ENCODE measurements at places on chromosomes 6 and 20.

DNA sequence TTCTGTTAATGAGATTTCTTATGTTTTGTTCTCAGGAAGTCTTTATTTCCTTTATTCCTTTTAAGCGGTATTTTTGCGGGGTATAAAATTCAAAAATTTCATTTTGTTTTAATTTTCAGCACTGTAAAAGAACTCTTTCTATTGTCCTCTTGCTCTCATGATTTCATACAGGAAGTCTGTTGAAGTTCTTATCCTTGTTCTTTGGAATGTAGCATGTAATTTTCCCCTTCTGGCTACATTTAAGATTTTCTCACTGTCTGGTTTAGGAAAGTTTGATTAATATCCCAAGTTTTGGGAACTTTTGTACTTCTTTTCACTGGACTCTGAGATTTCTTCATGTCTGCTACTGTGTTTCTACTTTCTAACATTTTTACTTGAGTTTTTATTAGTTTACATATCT, 581.4 kb upstream of the GJE1 start:
- DNase-seq, result no peak

GRCh38 chr20:36094497-36094896, 60.0 kb upstream of the EPB41L1 start:
- no peak for DNase-seq

DNA sequence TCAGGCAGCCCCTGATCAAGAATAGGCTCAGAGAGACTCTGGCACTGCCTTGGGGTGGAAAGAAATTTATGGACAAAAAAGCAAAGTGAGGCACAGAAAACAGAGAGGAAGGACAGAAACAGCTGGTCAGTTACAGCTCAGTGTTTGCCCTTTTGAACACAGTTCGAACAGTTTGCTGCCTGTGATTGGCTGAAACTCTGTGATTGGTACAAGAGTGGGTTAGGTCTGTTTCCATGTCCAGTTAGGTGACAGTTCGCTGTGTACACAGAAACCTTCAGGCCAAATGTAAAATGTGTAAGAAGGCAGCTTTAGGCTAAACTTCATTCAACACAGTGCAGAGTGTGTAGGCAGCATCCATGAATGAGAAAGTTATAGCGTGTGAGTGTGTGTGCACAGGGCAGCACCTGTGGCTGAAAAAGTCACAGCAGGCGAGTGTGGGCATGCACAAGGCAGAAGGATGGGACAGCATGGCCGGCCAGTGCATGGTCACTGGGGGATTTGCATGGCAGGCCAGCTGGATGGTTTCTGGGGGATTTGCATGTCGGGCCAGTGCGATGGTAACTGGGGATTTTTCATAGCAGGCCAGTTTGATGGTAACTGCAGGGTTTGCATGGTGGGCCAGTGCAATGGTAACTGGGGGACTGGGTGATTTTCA, 75.4 kb upstream of the FRMD1 start:
- DNase-seq, result no peak

DNA sequence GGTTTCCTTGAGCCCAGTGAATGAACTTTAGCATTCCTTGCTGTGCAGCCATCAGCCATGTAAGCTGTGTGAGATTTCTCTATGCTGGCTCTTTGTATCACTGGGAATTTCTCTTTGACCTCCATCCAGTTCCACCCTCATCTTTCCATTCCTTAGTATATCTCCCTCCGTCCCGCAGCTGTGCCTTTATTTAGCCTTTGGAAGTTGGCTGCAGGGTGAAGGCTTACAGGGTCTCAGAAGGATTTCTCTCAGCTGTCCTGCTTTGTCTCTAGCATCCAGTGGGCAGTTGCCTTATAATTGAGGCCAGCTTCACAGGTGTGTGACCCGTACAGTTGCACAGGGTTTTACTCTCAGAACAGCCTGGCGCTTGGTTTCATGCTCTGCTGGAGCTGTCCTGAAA, 144.3 kb downstream of the PXDC1 start:
- no peak for DNase-seq

GRCh38 chr6:169398342-169399105, 144.9 kb upstream of the THBS2 start:
- DNase-seq, result no peak

- no peak for DNase-seq
Observed at GRCh38 chr6:148973538-148974208, 226.8 kb downstream of the UST start.

GRCh38 chr20:51359947-51360346, 182.6 kb downstream of the NFATC2 start:
- no peak for DNase-seq

DNA sequence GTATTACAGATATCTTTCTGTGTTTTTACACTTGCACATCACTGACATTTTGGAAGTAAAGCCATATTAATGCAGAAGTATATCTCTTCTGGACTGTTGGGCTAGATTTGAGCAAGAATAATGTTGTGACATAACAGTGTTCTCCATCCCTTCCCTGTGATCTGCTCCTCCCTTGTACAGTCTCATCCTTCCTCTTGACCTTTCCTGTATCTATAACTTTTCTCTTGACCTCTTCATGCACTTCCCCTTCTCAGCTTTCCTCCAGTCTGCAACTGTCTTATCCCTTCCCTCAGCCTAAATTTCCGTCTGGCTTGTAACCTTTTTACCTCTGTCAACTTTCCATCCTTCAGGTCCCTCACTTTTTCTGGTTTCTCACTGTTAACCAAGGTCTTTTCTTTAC, 29.8 kb downstream of the NCOA3 start:
- DNase-seq, result no peak

- no peak for DNase-seq
Observed at GRCh38 chr6:134080171-134080795, 27.9 kb upstream of the SLC2A12 start.

DNA sequence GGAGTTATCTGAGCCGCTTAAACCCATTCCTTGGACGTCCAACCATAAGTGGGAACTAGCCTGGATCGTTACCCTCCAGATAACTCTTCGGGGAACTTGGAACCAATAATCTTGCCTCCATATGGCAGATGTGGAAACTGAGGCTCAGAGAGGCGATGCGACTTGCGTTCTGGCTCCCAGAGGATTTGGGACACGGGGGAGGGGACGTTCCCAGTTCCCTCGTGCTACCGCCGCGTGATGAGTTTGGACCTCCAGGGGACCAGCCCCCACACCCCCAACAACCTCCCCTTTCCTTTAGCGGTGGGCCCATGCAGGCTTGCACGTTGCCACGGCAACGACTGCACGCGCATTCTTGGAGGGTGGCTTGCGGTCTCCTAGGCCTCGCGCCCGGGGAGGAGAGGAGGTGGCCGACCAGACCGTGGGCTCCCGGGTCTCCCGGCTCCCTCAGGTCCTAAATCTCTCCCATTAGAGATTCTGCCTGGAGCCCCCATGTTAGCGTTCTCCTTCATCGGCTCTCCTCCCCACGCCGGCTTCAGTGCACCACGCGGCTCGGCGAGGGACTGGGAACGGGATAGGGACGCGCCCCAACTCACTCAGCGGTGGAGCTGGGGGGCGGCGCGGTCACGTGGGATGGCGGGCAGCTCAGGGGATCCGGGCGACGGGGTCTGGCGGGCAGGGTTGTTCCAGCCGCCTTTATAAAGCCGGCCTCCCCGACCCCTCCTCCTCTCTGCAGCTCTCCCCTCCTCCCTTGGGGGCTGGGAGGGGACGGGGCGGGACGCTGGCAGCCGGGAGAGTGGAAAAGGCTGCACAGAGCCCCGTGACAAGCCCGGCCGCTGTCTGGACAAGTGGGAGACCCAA, at the start of gene PLTP:
Gene PLTP, minus strand, starts transcription at position 670 of the 858 bp plus-strand sequence. CDS start 703 bp downstream, outside the sequence.
- DNase-seq, result peak; percentile 59

GRCh38 chr6:47414423-47415167, 63.0 kb upstream of the CD2AP start:
- DNase-seq, result peak; percentile 20

DNA sequence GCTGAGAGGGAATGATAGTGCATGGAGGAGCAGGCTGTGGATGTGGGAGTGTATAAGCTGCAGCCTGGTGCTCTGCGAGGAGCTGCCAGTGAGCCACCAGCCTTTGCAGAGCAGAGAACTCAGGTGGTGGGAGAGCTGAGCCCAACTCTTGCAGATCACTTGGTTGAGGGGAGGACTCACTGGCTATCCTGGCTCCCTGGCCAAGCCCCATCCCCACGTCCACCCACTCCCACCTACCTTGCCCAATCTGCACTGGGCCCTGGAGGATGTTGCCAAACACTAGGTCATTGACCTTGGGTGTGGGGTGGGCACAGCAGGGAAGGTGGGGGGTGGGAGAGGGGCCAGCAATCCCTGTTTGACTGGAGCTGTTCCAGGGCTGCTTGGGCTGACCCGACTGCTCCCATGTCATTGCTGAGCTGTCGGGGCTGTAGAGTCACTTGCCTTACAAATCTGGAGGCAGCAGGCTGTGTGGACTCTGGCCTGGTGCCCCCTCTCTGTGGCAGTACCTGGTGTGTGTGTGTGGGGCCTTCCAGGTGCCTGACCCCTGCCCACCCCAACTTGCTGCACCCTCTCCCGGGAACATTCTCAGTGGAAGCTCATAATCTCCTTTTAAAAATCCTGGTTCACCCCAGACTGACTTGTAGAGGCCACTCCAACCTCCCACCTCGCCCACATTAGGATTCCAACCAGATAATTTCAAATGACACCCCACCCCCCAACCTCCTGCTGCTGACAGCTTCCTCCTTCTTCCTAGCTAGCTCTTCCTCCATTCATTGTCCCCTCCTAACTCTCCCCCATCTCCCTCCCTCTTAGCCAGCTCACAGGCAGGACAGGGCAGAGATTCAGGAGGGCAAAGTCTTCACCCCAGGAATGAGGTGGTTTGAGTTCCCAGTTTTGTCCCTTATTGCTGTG, 162.3 kb downstream of the MRPL14 start:
- DNase-seq, result no peak

- no peak for DNase-seq
Observed at GRCh38 chr6:37882724-37883413, 63.3 kb downstream of the ZFAND3 start.

DNA sequence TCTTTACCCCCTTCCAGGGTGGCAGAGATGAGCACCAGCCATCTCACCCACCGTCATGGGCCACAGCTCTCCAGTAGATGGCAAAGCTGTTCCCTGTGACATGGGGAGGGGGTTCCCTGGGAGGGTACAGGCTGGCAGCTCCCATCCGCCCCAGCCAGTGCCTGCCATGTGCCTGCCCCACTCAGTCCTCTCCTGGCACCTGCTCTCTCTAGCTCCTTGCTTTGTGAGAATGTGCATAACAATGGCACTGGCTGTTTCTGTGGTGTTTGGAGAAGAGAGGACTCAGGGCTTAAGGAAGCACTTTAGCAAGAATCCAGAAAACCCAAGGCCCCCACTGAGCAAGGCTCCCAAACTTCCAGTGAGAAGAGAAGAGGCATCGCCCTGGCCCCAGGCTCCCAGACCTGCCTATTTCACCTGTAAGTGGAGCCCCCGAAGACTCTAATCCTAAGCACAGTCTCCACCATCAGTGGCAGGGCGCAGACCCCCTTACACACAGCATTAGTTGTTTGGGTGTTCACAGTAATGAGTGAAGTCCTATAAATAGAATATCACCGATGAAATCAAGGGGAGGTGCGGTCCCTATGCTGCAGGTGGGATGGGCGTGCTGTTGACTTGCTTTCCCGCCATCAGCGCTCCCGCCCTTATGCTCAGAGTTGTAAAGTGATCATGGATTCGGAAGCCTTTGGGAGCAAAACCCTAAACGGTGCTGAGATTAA, 110.2 kb downstream of the AGPAT4 start:
- DNase-seq, result no peak

DNA sequence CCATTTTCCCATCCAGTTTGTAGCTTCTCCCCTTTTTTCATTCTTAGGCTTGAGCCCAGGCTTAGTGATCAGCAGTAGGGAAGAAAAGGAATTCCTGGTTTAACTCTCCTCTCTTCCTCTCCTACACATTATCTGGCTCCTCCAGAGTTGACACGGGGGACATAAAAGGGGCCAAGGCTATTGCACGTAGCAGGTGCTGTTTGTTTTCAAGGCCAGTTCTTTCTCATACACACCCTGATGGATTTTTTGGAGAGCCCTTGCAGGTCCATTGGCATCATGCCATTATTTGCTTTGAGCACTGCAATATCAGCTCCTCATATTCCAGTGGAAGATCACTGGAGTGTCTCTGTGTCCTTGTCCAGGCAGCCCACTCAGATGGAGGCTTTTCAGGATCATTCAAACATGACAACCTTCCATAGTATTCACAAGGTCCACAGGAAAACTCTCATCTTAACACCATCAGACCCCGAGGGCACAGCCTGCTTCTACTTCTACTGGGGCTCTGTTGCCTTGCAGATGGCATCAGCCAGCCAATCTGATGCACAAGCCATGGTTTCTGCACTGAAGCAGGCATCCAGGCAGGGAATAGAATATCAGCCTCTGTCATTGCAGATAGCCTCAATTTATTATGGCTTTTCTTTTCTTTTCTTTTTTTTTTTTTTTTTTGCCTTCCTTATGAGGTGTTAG, 18.8 kb downstream of the PLCB4 start:
- no peak for DNase-seq

GRCh38 chr6:33272275-33273128, 627 bp downstream of the RPS18 start:
- DNase-seq, result no peak

- DNase-seq, result peak; percentile 28
Observed at GRCh38 chr20:62066983-62067433, 1.3 kb upstream of the TAF4 start.

GRCh38 chr6:162306616-162307015, 420.9 kb downstream of the PRKN start:
- DNase-seq, result no peak

GRCh38 chr20:63005862-63006539, 763 bp downstream of the BHLHE23 start:
- DNase-seq, result no peak

- no peak for DNase-seq
Observed at GRCh38 chr6:33894438-33894837, 90.6 kb upstream of the MLN start.

DNA sequence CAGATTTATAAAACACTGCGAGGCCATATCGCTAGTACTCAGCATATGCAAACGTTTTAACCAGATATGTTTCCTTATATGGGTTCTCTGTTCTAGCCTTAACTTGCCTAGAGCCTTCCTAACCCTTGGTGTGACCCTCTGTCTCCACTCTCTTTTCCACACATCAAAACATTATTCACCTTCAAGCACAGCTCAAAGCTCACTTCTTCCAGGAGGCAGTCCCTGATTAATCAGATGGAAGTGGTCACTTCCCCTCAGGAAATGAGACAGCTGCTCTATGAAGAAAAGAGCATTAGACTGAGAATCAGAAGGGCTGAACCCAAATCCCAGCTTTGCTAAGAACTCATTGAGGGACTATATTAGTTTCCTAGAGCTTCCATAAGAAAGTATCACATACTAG, 39.8 kb upstream of the SLC17A4 start:
- DNase-seq, result no peak

- DNase-seq, result no peak
Observed at GRCh38 chr6:26109772-26110171, 22.5 kb downstream of the HFE start.

Measured in CD8-positive, alpha-beta T cell (primary cell).